ENCODE measurements at places on chromosomes 12 and 14.

GRCh38 chr12:28110329-28110728 is 79.9 kb upstream of the CCDC91 start:
- no peak for DNase-seq

DNA sequence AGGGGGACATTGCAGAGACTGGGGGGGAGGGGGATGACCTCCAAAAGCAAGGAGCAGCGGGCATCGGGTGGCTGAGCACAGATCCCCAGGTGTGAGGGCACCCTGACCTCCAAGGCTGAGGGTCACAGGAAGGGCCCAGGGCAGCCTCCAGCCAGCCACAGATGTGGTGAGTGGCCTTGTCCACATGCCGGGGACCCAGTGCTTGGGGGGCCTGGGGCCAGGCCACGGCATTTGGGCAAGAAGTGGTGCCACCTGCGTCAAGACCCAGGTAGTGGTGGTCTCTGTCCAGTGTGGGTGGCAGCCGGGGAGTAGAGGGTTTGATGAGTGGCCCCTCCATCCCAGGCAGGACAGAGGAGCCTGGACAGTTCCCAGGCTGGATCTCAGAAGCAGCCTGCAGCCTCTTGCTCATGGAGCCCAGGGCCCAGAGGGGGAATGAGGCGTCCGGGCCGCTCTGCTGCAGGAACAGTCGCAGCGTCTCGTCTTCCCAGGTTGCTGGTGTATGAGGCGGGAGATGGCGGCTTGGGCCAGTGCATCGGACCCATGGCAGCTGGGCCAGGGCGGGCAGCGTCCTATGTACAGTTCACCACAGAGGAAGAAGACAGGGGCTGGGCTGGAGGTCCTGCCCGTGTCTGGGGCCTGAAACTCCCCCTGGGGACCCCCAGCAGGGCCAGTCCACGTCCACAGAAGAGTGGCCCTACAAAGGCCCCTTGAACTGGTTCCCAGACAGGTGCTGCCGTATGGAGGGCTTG is 33.5 kb downstream of the CCNK start:
- no peak for DNase-seq

DNA sequence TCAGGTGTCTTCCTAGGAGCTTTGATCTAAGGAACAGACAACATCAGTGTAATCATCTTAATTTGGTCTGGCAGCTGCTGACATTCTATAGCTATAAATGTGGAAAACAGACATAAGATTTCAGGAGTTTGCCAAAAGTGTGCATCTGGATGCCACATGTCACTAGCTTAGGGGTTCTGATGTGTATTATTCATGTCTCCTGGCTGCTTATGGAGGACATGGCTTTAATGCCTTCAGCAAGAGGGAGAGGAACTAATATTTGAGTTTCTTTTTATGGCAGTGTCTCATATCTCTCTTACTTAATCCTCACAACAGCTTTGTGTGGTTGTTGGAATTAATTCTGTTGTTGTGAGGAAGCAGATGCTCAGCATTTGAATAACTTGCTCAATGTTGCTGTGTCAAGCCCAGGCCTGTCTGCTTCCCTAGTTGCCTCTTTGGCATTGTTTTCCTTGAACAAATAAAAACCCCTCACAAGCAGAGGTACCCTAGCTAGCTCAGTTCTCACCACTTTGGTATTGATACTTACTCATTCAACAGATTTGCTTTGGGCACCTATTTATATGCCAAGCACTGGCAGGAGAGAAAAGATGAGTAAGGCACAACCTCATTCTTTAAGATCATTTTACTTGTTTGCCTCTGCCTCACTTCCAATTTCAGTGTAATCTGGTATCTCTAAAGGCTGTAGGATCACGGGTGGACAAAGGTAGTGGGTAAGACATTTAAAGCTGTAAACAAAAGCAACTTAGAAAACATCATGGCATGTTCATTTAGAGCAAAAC is 39.8 kb upstream of the EID3 start:
- DNase-seq = no peak

- no peak for DNase-seq
These were observed 152.6 kb upstream of the NOS1 start for GRCh38 chr12:117514016-117514415.

- DNase-seq = no peak
These were observed 284.3 kb upstream of the SYT1 start for GRCh38 chr12:78580296-78580695.

DNA sequence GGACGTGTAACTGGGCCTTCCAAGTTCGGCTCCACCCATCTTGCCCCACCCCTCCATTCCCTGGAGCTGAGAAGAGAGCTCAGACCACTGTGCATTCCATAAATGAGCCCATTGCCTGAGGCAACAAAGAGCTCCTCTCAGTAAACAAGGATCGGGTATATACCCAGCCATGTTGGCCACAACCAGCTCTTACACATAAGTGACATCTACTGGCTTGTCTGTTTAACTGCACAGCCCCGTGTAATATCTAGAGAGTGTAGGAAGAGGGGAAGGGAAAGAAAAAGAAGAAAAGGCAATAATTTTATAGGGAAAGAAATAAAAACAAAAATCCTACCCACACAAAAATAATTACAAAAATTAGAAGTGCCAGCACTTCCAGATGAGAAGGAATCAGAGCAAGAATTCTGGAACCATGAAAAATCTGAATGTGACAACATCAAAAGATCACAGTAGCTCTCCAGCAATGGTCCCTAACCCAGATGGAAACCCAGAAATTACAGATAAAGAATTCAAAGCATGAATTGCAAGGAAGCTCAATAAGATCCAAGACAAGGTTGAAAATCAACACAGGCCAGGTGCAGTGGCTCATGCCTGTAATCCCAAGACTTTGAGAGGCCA is 308.1 kb downstream of the RPAP3 start:
- DNase-seq = no peak

GRCh38 chr12:81166790-81167189 is 88.9 kb downstream of the ACSS3 start:
- DNase-seq = no peak

DNA sequence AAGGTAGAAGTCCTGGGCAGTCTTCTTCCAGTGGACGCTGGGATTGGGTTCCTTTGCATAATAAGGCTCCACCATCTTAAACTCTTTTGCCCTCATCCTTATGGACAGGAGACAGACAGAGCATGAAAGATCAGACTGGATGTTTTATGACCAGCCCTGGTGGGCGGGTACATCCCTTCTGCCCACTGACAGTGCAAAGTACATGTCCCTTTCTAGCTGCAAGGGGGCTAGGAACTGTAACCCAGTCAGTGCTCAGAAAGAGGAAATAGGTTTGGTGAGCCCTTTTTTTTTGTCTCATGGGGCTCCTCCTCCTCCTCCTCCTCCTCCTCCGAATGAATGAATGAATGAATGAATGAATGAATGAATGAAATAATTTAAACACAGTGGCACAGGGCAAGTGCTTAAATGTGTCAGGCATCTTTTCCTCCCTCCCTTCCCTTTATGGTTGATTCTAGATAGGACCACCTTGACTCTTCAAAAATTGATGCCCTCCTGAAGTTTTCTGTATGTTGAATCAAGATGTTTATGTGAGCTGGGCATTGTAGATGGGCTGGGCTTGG is 36.4 kb upstream of the HNF1A start:
- DNase-seq = no peak

GRCh38 chr12:49345051-49345824 is 1.4 kb upstream of the DNAJC22 start:
- no peak for DNase-seq

DNA sequence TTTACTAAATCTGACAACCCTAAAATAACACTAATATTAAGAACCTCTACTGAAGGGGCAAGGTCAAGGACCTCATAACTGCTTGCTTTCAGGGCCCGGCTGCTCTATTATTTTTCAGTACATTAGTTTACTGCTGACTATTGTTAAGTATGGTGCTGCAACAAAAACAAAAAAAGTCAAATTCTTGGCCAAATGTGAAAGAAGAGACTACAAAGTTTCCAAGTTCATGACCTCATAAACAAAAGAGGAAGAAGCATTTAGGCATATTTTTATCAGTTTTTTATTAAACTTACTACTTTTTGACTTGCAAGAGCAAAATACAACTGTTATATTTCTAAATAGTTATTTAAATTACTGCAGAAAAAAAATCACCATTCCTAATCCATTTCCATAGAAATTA is 109.8 kb upstream of the GPHB5 start:
- no peak for DNase-seq

- no peak for DNase-seq
These were observed 4.2 kb downstream of the PLEKHG3 start for GRCh38 chr14:64708148-64709004.

GRCh38 chr14:22320362-22320750 is 268.7 kb downstream of the DAD1 start:
- DNase-seq = no peak

GRCh38 chr12:93429448-93429847 is 12.3 kb downstream of the UBE2N start:
- no peak for DNase-seq

GRCh38 chr12:114611145-114612018 is 72.6 kb downstream of the TBX3 start:
- no peak for DNase-seq

GRCh38 chr12:94140556-94140955 is 7.8 kb upstream of the PLXNC1 start:
- no peak for DNase-seq

DNA sequence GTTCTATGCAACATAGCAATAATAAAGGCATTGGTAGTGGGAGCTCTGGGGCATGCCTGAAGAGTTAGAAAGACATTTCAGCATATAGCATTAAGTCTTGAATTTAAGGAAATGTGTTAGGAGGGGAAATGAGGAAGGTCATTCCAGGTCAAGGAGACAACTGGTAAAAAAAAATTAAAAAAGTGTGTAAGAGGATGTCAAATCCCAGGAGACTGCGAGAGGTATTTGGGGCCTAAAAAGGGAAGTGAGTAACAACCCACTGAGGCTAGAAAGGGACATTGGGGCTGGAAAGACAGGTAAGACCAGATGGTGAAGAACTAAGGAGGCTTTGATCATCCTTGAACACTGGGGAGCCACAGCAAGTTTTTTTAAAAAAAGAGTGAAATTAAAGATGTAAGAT is 152.9 kb downstream of the SLC25A21 start:
- no peak for DNase-seq

- DNase-seq = no peak
These were observed 33.1 kb downstream of the C12orf42 start for GRCh38 chr12:103462675-103463074.

- no peak for DNase-seq
These were observed 56.8 kb upstream of the LRRK2 start for GRCh38 chr12:40168001-40168400.

DNA sequence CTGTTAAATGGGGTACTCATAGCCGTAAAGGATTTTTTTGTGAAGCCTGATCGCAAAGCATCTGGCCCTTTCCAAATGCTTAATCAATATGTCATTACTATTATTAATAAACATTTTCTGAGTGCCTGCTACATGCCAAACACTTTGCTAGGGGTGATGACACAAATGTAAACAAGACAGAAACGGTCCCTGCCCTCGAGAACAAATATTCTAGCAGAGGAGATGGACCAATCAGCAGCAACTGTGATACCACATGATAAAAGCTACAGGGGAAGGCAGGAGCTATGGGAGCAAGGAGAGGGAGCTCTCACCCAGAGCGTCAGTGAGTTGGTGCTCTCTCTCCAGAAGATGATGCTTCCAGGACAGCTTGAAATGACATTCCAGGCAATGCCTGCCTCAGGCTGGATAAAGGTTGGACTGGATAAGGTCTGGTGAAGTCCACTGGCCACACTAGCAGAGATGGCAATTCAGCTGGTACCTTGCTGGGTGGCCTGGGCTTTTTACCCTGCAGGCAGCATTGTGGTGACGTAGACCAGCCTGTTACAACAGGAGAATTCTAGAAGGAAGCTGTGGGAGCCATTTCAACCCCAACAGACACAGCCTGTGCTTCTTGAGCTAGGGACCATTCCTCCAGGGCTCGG is 41.1 kb downstream of the ERH start:
- DNase-seq = no peak

- no peak for DNase-seq
These were observed 1.2 kb upstream of the GIT2 start for GRCh38 chr12:109997393-109997792.

- no peak for DNase-seq
These were observed 8.7 kb upstream of the SPATS2 start for GRCh38 chr12:49358483-49359141.

All from hepatic stellate cell (primary cell).